ENCODE measurements at places on chromosomes 4 and X.

GRCh38 chrX:103437147-103437873 lies 61.0 kb downstream of the BEX3 start:
- DNase-seq = no peak

GRCh38 chr4:174826660-174827059 lies 2.4 kb downstream of the GLRA3 start:
- no peak for DNase-seq

DNA sequence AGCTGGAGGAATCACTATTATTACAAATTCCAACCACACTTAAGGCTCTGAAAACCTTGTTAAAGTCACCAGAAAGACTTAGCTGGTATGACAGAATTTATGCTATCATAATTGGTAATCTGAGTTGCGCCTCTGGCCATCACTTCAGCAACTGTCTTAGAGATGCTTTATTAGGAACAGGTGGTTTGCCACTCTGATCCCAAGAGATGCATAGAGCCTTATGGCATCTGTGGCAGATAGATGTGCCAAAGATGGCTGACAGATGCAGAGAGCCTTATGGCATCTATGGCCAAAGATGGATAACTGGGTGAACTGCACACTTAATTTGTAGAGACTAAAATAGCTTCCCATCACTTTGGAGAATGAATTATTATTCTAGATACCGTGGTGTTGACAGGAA lies 32.3 kb upstream of the PLAC8 start:
- DNase-seq = no peak

- no peak for DNase-seq
Observed at GRCh38 chrX:2577844-2578466, 77.2 kb upstream of the DHRSX start.

DNA sequence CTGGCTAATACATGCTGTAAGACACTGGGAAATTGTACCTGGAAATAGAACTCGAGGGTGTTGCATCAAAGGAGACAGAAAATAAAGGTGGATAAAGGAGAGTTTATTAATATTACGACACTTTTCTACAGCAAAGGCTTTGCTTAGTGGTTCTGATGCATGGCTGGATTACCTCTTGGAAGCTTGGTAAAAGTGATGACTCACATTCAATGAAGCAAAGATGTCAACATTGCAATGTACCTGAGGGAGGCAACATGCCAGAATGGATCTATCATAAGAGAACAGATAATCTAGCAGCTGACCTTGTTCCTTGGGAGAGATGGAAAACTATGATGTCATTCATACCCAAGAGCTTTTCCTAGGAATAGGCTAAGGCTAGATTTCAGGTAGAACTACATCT lies 735.1 kb upstream of the DIAPH2 start:
- DNase-seq = no peak

- DNase-seq = peak; percentile 4
Observed at GRCh38 chrX:16970977-16971376, 24.5 kb downstream of the REPS2 start.

- DNase-seq = no peak
Observed at GRCh38 chr4:34289489-34289888, 1954.8 kb downstream of the ARAP2 start.

GRCh38 chr4:168639914-168640313 lies 143.1 kb downstream of the PALLD start:
- DNase-seq = no peak

GRCh38 chrX:47683184-47683828 lies 24.3 kb upstream of the UXT start:
- no peak for DNase-seq

GRCh38 chr4:88144866-88145300 lies 13.6 kb downstream of the ABCG2 start:
- no peak for DNase-seq

- DNase-seq = no peak
Observed at GRCh38 chrX:13142891-13143290, 98.5 kb upstream of the FAM9C start.

DNA sequence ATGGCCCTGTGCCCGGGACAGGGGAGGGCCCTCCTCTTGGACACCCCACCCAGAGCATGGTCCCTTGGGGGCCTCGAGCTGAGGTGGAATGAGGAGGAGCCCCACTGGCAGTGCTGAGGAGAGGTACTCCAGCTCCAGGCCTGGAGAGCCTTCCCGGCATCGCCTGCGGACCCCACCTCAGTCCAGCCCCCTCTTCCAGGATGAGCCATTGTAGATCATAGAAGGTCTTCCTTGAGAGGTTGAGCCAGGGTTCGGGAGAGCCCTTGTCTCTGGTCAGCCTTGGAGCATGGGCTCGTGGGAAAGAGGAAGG lies 16.9 kb downstream of the SMIM10L2A start:
- no peak for DNase-seq

- DNase-seq = no peak
Observed at GRCh38 chr4:141810712-141811375, 174.5 kb downstream of the IL15 start.

DNA sequence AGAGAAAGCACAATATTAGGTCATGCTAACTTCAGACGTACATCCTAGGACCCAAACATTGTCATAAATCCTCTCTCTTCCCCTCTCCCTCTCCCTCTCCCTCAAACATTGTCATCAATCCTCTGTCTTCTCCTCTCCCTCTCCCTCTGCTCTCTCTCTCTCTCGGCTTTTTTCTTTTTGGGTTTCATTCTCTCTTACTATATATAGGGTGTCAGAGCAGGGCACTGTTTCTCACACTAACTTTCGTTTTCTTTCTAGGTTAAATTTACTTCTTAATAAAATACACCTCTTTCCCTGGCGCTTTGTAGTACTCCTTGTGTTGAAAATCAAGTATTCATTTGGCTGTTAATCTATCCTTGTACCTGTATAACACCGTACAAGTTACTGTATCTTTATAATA lies 37.0 kb upstream of the HERC5 start:
- DNase-seq = no peak

DNA sequence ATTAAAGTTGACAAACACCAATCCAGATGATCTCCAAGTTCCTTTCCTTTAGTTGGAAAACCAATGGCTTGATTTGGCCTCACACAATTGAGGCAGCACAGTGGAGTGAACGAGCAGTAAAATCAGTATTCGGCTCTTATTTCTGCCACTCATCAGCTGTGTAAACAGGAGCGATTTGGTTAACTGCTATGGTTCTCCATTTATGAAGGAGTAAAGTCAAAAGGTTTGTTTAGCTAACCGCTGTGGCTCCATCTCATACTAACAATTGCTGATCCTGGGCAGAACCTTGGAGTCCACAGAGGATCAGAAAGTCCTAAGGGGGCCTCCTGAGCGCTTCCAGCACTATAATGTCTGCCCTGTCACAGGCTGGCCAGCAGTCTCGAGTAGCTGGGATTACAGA lies 54.5 kb upstream of the EXOC1L start:
- DNase-seq = no peak

- no peak for DNase-seq
Observed at GRCh38 chr4:176340871-176341685, 21.3 kb downstream of the SPCS3 start.

GRCh38 chr4:92514627-92515026 lies 210.9 kb downstream of the GRID2 start:
- DNase-seq = no peak

DNA sequence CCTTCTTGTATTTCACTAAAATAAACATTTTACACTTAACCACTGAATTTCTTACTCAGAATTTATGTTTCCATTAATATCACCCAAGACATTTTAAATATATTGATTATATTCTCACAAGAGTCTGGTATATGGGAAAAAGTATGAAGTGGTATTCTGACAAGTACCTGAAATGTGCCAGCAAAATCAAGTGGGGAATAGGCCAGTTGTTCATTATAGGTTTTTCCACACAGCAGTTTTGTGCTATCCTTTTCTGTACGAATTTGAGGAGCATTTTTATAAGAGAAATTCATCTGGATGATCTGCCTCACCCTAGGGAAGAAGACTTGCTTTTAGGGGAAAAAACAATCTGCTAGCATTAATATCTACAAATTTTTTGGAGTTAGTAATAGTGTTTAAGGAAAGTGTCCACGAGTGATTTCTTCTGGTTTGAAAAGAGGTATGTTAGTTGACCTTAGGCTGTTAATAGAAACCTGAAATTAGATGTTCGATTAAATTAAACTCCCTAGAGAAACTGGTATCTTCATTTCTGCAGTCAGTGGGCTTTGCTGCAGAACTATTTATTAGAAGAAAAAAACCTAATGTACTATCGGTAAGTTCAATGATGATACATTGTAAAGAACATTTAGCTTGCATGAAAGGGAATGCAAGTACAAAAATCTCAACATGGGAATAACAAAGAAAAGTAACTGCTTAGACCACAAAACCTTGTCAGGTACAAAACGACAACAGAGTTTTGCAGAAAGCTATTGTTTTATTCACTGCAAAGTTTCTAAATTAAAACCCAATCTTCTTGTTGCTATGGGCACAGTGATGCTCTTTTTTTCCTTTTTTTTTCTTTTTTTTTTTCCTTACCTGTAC lies 1.8 kb downstream of the KLF3 start:
- DNase-seq = no peak

- DNase-seq = no peak
Observed at GRCh38 chr4:135184715-135185114, 983.1 kb upstream of the PABPC4L start.

GRCh38 chr4:150224896-150225591 lies 146.8 kb downstream of the DCLK2 start:
- DNase-seq = no peak

DNA sequence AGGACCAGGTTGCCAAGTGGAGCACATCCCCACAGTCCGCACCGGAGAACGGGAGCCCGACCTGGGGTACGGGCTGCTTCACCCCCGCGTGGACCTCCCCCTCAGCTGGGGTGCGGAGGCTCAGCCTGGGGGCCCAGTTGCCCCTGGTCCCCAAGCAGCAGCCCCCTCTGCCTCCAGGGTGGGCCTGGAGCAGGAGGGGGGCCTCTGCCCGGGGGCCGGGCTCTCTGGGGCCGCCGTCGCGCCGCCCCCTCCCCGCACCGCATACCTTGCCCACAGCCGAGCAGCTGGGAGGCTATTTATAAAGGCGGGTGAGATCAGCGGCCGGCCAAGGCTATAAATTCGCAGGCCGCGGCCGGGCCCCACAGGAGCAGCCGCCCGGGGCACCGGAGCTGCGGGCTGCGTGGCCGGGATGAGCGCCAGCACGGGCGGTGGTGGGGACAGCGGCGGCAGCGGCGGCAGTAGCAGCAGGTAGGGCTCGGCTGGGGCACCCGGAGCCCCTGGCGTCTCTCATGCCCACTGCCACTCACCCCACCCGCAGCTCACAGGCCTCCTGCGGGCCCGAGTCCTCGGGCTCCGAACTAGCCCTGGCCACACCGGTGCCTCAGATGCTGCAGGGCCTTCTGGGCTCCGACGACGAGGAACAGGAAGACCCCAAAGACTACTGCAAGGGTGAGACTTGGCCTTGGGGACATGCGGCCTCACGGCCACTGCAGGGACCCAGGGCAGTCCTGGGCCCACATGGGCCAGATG lies at the start of gene SRPK3:
Gene SRPK3 (plus strand): TSS at position 364 of the 750 bp plus-strand sequence. CDS start 46 bp downstream, at position 410.
- no peak for DNase-seq

GRCh38 chr4:181507180-181507835 lies 735.9 kb upstream of the TENM3 start:
- DNase-seq = no peak

GRCh38 chr4:124722071-124722470 lies 9.5 kb upstream of the ANKRD50 start:
- DNase-seq = no peak

- DNase-seq = no peak
Observed at GRCh38 chr4:26021417-26022345, 107.7 kb downstream of the SMIM20 start.

- peak; percentile 32 for DNase-seq
Observed at GRCh38 chrX:73977542-73978169, 326.3 kb upstream of the ZCCHC13 start.

DNA sequence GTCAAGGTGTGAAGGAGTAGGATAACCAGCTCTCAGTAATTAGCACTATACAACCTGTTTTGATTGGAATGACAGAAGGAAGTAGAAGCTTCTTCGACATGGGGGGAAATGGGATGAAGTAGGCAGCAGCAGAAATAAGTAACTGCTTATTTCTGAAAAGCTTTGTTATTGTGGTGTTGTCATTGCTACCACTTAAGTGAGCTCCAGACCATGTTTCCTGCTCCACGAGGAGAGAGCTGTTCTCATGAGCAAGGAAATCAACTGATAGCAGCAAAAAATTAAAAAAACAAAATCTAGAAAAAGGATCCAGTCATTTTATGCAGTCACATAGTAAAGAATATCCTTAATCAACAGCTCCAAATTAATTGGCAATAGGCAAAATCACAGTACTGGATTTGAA lies 106.1 kb upstream of the TLL1 start:
- no peak for DNase-seq

DNA sequence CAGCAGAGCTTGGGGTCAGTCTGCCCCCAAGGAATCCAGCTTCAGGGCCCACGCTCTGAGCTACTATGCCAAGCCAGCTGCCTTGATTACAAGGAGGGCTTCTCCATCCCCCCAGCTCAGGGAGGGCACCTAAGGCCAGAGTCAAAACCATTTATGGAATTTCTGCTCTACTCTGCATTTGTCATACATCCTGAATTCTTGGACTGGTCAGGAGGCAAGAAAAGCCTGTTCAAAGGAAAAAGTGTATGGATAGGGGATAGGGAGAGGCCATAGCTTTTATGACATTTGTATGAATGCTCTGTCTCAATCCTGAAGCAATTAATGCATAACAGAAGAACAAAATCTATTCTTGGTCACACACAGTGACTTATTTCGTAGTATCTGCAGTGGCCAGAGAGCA lies 32.2 kb downstream of the EDNRA start:
- no peak for DNase-seq

- DNase-seq = no peak
Observed at GRCh38 chr4:170750519-170750918, 660.8 kb upstream of the AADAT start.

DNA sequence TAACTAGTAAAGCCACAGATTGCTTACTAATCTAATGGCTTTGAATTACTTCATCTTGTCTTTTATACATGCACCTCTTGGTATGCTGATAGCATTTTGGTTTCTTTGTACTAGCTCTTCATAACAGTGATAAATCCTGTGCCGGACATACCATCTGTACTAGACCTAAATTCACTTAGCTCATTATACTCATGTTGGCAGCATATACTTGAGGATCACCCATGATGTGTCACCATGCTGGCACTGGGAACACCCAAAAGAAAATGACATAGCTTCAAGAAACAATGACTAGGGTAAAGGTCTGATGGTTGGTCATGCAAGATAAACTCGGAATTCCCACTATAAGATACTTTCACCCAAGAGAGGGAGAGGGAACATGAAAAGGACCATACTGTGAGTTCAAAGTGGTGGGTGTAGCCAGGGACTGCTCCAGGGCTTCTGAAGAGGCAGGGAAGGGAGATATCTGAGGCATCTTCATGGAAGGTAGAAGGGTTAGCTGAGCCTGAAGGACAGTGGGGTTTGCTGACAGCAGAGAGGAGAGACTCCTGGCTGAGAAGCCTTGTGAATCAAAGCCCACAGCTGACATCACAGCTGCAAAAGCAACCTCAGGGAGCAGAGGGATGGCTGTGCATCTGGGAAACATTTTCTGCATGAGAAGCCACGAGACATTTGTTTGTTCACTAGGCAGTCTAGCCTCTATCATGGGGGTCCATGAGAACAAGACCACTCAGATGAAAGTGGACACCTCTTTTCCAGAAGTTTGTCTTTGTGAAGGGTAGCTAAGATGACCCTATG lies 314.2 kb downstream of the RAB28 start:
- no peak for DNase-seq
